ENCODE measurements at places on chromosomes 4 and X.

- DNase-seq = no peak
These were observed 97.8 kb downstream of the SHROOM3 start for GRCh38 chr4:76532805-76533204.

- no peak for DNase-seq
These were observed 82.4 kb downstream of the MTNR1A start for GRCh38 chr4:186472948-186473347.

DNA sequence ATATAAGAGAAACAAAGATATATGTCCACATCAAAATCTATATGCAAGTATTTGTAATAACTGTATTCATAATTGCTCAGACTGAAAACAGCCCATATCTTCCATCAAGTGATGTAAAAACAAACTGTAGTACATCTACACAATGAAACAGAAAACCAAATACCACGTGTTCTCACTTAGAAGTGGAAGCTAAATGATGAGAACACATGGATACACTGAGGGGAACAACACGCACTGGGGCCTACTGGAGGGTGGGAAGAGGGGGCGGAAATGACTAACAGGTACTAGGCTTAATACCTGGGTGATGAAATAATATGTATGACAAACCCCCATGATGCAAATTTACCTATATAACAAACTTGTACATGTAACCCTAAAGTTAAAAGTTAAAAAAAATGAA lies 42.7 kb downstream of the UBA6 start:
- DNase-seq = no peak

- DNase-seq = no peak
These were observed 13.1 kb downstream of the HERC6 start for GRCh38 chr4:88391703-88392102.

GRCh38 chr4:83251447-83251830 lies 33.2 kb downstream of the COQ2 start:
- DNase-seq = no peak

DNA sequence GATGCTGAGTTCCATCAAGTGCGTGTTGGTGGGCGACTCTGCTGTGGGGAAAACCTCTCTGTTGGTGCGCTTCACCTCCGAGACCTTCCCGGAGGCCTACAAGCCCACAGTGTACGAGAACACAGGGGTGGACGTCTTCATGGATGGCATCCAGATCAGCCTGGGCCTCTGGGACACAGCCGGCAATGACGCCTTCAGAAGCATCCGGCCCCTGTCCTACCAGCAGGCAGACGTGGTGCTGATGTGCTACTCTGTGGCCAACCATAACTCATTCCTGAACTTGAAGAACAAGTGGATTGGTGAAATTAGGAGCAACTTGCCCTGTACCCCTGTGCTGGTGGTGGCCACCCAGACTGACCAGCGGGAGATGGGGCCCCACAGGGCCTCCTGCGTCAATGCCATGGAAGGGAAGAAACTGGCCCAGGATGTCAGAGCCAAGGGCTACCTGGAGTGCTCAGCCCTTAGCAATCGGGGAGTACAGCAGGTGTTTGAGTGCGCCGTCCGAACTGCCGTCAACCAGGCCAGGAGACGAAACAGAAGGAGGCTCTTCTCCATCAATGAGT lies 46.6 kb downstream of the RHOH start:
- no peak for DNase-seq

DNA sequence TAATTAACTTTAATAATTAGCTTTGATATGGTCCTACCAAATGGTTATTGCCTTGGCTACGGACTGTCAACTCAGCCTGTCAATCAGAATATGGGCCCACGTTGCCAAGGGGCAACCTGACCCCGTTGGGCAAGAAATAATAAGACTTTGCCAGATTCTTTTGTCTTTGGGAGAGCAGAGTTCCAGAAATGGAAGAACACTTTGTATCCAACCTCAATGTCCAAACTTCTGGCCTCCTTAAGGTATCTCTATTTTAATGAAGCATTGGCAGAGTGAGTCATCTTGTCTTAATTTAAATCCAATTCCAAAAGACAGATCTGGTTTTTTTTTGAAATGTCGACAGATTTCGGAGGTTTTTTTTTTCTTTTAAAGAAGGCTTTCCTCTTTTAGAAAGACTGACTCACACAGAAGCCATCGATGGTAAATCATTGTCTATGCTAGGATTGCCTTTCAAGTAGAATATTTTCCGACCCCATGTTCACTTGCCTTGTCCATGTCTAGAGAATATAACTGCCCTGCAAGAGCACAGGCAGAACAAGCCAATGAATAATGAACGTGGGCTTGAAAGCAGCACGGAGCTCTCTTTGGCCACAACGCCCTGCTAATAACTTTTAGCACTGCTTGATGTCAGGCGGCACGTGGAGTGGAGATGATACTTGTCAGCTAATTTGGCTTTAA lies 190.3 kb upstream of the GATB start:
- no peak for DNase-seq

- no peak for DNase-seq
These were observed 1475.5 kb upstream of the AGA start for GRCh38 chr4:178917756-178918155.

- DNase-seq = peak; percentile 43
These were observed 1.7 kb downstream of the ARAF start for GRCh38 chrX:47562615-47563243.

DNA sequence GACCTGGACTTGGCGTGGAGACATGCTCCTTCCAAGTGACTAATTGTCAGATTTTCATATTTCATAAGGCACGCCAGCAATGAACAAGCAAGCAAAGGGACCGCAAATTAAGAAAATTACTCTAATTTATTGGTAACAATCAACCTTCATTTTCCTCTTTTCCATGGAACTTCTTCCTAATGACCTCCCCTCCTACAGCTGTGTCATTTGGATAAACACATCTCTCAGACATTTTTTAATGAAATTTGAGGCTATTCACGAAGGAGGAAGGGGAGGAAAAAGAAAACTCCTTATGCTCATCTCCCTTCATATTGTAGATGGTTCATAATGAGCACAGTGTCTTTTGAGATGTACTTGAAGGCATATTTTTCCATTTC lies 38.6 kb upstream of the TLR3 start:
- DNase-seq = no peak

- no peak for DNase-seq
These were observed 193.4 kb downstream of the UGT8 start for GRCh38 chr4:114791976-114792375.

DNA sequence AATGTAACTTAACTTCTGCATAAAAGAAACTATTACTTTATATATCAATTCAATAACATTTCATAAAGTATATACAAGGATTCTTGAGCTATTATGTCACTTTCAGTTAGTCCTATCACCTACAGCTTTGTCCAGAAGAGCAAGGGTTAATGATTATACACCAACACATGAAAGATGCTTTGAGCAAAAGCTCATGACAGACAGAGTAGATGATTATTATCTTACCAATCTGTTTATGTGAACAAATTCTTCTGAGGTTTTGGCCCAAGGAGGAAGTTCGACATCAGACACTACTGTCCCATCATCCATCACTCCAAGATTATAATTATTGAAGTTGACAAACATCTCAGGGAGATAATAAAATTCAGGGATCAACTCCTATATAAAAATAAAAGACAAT lies 166.7 kb upstream of the MAB21L2 start:
- no peak for DNase-seq

GRCh38 chr4:125331116-125331515 lies 16.4 kb downstream of the FAT4 start:
- DNase-seq = no peak

- DNase-seq = peak; percentile 2
These were observed 270.3 kb downstream of the DTHD1 start for GRCh38 chr4:36551697-36552214.

DNA sequence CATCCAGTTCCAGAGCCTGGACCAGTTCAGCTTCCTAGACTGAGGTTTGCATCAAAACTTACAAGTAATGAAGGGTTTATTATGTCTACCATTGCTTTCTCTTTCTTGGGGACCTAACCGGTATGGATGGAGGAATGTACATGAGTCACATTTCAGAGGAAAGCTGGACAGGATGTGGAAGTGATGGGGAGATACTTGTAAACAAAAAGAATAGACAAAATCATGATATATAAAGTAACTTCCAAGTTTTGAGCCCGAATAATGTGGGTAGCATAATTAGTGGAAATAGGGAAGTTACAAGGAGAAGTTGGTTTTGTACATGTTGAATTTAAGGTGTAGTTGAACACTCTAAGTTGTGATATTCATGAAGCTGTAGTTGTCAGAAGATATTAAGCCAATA lies 15.0 kb downstream of the FNIP2 start:
- no peak for DNase-seq

- no peak for DNase-seq
These were observed 68.3 kb upstream of the PRPS1 start for GRCh38 chrX:107560041-107560440.

DNA sequence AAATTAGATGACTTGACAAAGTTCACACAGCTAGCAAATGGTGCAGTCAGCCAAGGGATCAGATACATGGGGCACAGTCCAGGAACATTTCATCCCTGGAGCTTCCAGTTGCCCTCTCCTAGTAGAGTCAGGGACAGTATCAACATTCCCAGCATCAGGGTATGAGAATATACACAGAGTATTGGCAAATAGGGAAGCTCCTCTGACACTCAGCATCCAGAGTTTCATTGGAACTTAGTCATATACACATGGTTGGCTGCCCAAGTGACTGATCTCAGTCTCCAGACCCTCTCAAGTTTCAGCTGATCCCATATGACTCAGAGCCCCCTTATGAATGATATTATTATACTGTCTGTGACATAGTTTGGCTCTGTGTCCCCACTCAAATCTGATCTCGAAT lies 13.7 kb upstream of the KCTD8 start:
- DNase-seq = no peak

- no peak for DNase-seq
These were observed 1.1 kb downstream of the UBE2D3 start for GRCh38 chr4:102826105-102826889.

DNA sequence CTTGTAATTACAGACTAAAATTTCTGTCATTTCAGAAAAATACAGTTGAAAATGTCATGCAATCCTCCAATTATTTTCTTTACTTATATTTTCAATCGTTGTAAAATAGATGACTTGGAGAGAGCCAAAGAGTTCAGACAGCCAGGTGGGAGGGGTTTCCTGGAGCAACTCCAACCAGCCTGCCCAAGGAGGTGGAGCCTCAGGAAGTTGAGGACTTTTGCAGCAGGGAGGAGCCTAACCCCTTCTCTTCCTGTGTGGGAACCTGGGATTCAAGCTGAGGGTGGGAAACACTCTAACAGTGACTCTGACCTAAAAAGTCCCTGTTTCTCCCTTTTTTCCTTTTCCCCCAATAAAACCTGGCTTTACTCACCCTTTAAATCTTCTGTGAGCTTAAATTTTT lies 72.2 kb upstream of the GABRG1 start:
- DNase-seq = no peak

GRCh38 chr4:113064244-113064643 lies 14.8 kb downstream of the ANK2 start:
- DNase-seq = no peak

DNA sequence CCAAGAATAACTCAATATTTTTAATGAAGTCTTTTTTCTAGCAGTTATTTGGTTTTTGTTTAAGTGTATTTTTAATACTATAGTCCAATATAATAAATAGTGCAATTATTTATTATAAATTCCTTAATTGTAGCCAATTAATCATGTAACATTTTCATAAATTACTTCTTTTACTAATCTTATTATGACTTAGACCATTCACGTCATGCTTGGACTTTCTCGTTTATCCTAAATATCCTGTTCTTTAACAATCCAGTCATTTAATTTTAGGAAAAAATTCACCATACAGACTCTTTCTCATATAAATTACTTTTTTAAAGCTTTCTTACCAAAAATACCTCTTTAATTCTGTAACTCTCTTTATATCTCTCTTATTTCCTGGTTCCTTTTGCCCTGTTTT lies 350.1 kb downstream of the AR start:
- no peak for DNase-seq

DNA sequence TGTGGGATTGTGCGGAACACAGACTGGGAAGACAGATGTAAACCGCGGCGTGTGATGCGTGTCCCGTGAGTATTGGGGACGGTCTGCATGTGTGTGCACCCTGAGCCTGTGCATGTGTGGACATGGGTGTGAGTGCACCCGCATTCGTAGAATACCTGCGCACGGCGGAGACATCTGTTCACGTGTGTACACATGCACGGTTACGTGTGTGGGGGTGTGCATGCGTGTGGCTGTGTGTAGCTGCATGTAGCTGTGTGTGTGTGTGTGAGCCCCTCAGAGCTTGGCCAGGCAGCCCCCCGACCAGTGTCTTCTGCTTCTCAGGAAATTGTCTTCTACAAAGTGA lies 19.6 kb downstream of the ATP5ME start:
- no peak for DNase-seq

DNA sequence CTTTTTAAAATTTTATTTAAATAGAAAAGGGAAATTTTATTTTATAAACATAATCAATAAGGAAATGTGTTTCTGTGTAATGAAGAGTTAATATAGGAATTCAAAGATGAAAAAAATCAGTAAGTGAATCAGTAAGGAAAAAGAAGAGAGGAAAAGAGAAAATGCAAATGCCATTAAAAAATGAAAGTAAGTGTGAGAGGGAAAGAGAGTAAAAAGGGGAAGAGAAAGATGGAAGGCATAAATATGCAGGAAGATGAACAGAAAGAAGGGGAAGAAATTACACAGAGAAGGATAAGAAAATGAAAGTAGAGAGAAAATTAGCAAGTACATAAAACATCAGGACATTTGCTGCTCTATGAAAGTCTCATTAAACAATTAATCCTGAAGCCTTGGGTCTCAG lies 349.9 kb downstream of the FSTL5 start:
- DNase-seq = no peak

GRCh38 chr4:10639100-10639499 lies 45.5 kb downstream of the CLNK start:
- DNase-seq = no peak

GRCh38 chr4:122703868-122704267 lies 28.6 kb upstream of the BBS12 start:
- no peak for DNase-seq

DNA sequence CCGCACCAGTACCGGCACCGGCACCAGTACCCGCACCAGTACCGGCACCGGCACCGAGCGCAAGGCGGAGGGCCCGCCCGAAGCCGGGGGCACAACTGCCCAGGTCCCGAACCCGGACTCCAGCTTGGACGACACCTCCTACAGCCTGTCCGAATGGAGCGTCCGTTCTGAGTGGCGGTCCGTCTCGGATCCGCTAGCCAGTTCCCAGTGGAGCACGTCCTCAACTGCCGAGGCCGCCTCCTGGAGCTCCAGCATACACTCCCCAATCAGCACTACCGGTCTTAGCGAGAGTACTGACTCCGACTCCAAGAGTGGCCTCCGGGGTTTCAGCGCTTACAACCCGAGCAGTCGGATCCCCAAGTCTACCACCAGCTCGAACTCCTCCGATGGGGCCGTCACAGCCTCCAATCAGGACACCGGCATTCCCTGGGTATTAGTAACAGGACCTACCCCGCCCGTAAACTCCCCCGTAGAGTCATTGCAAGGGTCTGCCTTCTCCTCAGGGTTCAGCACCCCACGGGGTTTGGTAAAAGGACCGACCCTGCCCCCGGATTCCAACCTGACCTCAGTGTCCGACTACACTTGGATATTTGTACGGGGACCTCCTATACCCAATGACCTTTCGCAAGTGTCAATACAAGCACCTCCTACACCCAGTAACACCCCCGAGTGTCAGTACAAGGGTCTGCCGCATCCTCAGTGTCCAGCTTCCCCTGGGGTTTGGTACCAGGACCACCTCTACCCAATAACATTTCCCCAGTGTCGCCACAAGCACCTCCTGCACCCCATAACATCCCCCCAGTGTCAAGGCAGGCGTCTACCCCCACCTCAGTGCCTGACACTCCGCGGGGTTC lies 721 bp upstream of the MAOA start:
- peak; percentile 12 for DNase-seq
